ENCODE measurements at places on chromosomes 13 and 19. TPM values are rescaled to one million over a fixed set of nuclear protein-coding genes. Genes with fewer than 3 reads are reported as not detected.

DNA sequence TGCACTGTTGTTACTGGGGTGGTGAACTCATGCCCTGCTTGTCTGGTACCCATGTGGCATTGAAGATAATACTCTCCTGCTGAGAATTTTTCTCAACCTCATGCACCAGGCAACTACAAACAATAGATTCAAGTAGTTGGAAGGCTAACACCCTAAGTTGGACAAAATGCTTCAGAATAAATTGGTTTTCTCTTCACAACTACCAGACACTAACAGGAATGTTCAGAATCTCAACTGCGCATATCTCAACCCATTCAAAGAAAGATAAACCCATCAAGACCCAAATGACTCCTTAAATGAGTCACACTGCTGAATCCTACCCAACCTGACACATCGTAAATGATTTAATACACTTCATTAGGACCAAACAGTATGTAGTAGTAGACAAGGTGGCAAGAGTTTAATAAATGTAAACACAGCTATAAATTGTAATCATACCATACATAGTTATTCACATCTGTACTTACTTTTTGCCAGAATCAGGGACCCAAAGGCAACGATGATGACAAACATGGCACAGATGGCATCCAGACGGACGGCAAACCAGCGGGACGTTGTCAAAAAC, 227.4 kb downstream of the ABCC4 start:
- DNase-seq, result no peak

- no peak for DNase-seq
These were observed 70.5 kb downstream of the IRS2 start for GRCh38 chr13:109715902-109716301.

DNA sequence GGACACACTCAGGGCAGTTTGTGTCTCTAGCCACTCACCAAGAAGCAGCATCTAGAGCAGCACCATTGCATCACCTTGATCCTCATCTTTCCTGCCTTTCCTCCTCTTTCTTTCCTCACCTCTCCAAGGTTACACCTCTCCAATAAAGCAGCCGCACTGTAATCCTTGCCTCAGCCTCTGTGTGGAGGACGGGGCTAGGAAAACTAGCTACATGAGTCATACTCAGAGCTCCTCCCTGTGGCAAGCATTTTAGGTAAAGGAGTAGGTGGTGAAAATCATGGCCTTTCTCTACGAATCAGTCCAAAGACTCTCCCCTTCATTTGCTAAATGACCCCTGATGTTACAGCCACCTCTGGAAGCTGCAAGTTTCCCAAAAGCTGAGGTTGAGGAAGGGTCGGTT, 108.9 kb downstream of the DNAJC15 start:
- DNase-seq, result peak; percentile 28

- no peak for DNase-seq
These were observed 104.9 kb downstream of the HSPH1 start for GRCh38 chr13:31056644-31057271.

DNA sequence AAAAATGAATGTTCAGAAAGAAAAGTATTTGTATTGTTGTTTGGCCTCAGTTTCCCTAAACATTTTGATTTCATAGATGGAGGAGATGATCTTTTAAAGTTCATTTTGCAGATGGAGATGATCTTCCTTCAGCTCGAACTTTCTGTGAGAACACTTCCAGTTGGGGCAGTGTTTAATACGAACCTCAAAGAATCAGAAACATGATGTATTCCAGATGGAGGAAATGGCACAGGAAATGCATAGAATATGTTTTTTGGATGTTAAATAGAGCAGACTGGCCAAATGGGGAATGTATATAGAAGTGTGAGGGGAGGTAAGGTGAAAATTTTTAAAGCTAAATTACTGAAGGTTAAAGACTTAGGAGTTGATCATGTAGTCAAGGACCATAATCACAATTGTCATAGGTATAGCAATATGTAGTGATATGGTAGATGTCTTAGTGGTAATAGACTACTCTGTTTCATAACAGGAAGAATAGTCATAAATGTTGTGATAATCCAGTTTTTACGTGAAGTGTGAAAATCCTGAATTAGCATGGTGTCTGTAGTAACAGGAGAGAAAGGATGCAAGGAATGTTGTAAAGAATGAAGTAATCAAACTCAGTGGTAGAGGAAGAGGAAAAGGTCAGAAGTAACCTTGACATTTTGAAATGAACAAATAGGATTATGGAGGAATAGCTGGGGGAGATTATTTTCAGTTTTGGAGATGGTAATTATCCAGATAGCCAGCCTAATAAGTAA, 5.1 kb downstream of the RAP2A start:
- no peak for DNase-seq

GRCh38 chr13:110136660-110137585, 170.0 kb downstream of the COL4A1 start:
- no peak for DNase-seq

DNA sequence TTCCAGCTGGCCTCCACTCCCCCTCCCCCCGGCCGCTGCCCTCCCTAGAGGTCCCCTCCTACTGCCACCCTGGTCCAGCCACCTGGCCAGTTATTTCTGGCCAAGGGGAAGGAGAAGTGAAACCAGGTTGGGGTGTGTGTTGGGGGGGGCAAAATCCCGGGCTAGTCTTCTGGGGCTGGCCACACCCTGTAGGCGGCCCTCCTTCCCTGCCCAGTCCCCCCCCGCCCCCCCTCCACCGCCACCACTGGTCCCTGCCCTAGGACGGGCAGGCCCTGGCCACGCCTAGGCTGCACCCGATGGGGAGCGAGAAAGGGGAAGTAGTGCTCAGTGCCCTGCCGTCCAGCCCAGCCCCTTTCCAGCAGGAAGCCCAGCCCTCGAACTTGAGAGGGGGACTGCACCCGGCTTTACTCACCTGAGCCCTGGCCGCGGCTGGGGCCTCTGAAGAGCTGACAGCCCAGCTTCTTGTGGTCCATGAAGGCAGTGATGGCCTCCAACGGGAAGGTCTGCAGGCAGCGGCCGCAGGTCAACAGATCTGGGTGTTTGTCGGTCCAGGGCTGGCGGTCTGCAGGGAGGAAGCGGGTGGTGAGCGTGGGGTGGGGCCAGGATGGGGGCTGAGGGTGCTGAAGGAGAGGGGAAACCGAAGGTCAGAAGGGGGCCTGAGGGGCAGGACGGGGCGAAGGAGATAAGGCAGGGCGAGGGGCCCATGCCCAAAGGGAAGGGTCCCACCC, 813 bp downstream of the ZNF296 start:
- DNase-seq, result peak; percentile 70

GRCh38 chr13:24196593-24197197, 36.2 kb downstream of the SPATA13 start:
- no peak for DNase-seq

GRCh38 chr19:38063928-38064327, 156.9 kb downstream of the SIPA1L3 start:
- DNase-seq, result no peak

GRCh38 chr19:38710928-38711725, 33.1 kb downstream of the CAPN12 start:
- no peak for DNase-seq

- no peak for DNase-seq
These were observed 215.1 kb upstream of the SPRY2 start for GRCh38 chr13:80555796-80556678.

- DNase-seq, result no peak
These were observed 15.9 kb downstream of the BCAM start for GRCh38 chr19:44824761-44825160.

DNA sequence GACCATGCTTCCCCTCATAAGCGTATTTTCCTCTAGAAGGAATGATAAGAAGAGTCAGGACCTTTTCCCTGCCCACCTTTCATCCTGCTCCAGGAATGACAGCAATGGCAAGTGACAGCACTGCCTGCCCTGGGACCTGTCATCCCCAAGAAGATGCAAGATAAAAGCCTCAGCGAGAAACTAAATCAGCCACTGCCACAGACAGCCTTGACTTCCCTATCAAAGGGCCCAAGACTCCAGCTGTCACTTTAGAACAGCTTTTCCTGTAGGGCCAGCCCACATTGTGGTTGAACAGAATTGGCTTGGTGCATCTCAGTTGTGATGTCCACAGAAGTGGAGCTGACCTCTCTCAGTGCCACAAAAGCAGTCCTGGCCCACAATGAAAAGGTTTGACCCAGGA, 1.1 kb downstream of the RAB8A start:
- DNase-seq, result no peak

Gene KLHL1
- not detected for total RNA-seq

Gene SCN1B
- 4.8 TPM for total RNA-seq

Gene DOCK6
- total RNA-seq, result 102 TPM

Gene KDM4B
- 49.3 TPM for total RNA-seq

Gene STOML3
- total RNA-seq, result not detected

Gene PSG6
- total RNA-seq, result not detected

Gene PPP6R1
- total RNA-seq, result 108 TPM

Gene SOX1
- not detected for total RNA-seq

Gene ZNF888
- 39.0 TPM for total RNA-seq

Gene PNKP
- total RNA-seq, result 103 TPM

Gene GTF3A
- 65.7 TPM for total RNA-seq
